ENCODE measurements at places on chromosomes 3 and 15.
A peak's percentile ranks its signal among the peaks of the same experiment; 100 is the strongest.

GRCh38 chr3:68060191-68060590, 405.8 kb upstream of the SUCLG2 start:
- no peak for DNase-seq

DNA sequence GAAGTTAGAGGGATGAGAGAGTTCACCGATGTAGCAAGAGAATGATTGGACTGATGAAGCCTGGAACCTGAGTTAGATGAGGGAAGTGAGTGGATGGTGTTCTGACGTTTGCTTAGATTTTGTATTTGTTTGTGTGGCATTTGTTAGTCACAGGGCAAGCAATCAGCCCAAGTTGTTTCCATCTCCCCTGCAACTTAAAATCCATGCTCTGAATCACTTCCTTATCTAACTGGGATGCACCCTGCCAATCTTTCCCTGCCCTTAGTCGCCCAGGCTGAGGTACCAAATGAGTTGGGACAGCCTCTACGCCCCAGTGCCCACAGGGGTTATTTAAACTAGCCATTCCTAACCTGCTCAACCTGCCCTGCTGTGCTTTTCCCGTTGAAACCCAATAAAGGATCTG, 12.6 kb downstream of the PAQR5 start:
- DNase-seq, result no peak

GRCh38 chr3:25592510-25592968, 72.2 kb downstream of the TOP2B start:
- no peak for DNase-seq

GRCh38 chr15:70426096-70426821, 328.5 kb upstream of the TLE3 start:
- peak; percentile 25 for DNase-seq

GRCh38 chr3:181839039-181839915, 127.6 kb downstream of the SOX2 start:
- no peak for DNase-seq

- no peak for DNase-seq
These were observed 1.6 kb upstream of the CLDN11 start for GRCh38 chr3:170417090-170417489.

DNA sequence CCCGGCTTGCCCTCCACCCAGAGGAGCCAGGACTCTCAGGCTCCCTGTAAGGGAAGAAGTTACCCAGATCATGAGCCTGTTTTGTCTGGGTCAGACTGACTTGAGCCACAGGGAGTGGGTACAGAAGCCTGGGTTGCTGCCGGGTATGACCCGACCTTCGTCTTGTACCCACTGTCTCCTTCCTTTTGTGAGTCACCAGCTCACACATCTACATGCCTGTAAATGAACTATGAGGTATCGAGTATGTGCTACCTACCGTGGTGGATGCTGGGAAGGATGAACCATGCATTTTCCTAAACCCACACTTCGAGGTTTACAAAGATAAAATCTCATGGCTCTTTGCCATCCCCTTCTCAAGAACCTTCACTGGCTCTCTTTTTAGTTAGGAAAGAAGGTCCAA, 56.9 kb downstream of the CACNA1D start:
- no peak for DNase-seq

DNA sequence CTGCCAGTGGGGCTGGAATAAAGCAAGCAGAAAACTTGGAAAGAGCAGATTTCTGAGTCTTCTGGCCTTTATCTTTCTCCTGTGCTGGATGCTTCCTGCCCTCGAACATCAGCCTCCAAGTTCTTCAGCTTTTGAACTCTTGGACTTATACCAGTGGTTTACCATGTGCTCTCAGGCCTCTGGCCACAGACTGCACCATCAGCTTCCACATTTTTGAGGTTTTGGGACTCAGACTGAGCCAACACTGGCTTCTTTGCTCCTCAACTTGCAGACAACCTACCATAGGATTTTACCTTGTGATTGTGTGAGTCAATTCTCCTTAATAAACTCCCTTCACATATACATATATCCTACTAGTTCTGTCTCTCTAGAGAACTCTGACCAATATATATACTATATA, 706.6 kb downstream of the NR2F2 start:
- DNase-seq, result no peak

- no peak for DNase-seq
These were observed 113.8 kb downstream of the ANP32A start for GRCh38 chr15:68706931-68707330.

DNA sequence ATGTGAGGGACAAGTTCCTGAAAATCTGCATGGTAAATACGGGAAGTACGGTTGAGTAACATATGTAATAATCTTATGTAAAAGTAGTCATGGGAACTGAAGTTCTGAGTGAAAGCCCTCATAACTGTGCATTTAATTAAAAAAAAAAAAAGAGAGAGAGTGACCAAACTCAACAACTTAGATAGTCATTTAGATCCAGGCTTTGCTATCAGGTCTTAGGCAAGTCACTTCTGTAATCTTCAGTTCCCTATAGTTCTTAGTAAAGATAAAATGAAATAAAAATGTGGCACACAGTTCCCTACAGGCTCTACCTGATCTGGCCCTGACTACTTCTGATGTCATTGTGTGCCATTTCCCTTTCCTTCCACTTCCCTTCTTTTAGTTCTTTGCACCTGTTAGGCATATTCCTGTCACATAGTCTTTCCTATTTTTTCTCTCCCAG, 15.0 kb downstream of the RNF111 start:
- DNase-seq, result no peak

DNA sequence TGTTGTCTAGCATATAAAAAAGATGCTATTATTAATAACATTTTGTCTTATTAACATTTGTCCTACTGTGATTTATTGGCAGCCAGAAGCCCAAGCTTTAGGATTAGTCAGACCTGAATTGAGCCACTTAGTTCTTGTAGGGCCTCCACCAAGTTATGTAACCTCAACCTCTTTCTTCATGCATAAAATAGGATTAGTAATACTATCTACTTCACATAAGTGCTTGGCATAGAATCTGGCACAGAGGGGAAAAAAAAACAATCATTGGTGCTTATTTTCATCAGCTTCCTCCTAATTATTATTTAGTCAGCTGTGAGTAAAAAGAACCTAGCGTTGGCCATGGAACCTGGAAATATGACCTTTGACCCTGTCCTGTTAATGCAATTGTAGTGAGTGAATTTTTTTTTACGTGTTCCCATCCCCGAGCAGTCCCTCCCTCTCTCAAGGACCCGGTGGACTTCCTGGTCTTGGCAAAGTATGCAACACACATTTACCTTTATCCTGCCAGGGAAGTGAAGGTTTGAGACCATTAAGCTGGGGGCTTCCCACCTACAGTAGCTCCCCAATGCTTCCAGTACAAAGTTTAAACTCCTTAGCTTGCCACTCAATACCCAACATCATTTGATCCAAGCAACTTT, 136.8 kb downstream of the FHIT start:
- no peak for DNase-seq

- no peak for DNase-seq
These were observed 11.4 kb downstream of the C15orf40 start for GRCh38 chr15:82999905-83000671.

- DNase-seq, result no peak
These were observed 22.0 kb downstream of the CXCR6 start for GRCh38 chr3:45965253-45965652.

DNA sequence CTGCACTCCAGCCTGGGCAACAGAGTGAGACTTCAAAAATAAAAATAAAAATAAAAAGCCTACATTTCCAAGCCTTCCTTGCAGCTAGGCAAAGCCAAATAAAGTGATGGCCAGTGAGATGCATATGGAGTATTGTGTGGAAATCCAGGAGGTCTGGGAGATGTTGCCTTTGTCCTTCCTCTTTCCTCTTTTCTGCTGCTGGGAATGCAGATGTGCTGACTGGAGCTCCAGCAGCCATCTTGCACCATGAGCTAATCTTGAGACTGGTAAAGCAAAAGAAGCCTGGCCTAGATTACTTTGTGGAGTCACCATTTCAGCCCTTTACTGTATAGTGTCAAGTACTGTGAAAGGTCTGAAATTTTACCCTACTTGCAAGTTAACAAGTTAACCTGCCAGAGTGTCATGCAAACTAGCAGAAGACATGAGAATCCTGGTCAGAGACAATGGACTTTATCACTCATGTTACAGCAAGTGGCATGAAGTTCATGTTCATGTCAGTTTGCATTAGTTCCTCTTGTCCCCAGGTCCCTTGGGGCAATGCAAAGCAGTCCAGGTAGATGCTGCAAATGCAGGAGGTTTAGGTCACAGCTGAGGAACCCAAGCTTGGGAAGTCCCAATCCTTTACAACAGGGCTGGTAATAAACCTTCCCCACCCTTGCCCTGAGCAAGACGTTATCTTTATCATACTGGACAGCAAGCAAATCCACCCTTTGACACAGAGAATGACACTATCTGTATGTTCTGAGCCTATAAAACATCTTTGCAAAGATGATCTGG, 103.1 kb downstream of the TLE3 start:
- no peak for DNase-seq

DNA sequence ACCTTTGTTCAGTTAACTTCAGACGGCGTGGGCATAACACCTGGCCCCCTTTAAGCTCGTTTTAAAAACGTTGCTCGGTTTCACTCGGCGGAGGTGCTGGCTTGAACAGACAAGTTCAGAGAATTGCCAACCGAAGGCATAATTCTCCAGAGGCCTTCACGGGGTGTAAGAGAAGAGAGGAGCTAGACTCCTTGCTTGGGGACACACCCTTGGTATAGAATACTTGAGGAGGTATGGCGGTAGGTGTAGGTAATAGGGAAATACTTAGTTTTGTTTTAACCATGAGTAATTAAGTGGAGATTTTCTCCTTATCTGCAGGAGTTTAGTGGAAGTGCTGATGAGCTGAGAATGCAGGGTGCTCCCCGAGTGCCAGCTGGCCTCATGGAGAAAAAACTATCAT, 921 bp downstream of the FBXL2 start:
- no peak for DNase-seq

- DNase-seq, result no peak
These were observed 66.8 kb downstream of the GBE1 start for GRCh38 chr3:81694662-81695061.

DNA sequence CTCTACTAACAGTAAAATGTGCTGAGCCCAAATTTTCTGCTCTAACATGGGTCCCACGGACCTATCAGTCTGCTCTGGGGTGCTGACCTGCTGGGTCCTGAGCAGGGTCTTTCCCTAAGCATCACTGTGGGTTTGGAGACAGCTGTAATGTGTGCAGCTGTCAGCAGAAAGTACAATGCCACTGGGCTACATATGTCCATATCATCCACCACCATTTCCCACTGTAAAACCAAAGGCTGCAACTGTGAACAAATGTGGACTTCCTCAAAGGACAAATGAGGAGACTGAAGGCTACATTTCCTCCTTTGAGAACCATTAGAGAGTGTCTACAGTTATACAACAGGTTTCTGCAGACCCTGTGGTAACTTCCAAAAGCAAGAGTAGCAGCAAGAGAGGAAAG, 33.8 kb upstream of the IP6K2 start:
- DNase-seq, result no peak

- DNase-seq, result no peak
These were observed 40.3 kb downstream of the EIF4E3 start for GRCh38 chr3:71684757-71685386.

DNA sequence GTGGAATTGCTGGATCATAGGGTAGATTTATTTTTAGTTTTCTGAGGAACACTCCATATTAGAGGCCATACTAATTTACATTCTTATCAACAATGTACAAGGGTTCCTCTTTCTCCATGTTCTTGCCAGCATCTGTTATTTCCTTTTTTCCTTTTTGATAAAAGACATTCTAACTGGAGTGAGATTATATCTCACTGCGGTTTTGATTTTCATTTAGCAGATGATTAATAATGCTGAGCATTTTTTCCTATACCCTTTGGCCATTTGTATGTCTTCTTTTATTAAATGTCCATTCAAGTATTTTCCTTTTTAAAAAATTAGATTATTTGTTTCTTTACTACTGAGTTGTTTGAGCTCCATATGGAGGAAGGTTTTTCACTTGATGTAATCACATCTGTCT, 1189.5 kb downstream of the ZPLD1 start:
- no peak for DNase-seq

DNA sequence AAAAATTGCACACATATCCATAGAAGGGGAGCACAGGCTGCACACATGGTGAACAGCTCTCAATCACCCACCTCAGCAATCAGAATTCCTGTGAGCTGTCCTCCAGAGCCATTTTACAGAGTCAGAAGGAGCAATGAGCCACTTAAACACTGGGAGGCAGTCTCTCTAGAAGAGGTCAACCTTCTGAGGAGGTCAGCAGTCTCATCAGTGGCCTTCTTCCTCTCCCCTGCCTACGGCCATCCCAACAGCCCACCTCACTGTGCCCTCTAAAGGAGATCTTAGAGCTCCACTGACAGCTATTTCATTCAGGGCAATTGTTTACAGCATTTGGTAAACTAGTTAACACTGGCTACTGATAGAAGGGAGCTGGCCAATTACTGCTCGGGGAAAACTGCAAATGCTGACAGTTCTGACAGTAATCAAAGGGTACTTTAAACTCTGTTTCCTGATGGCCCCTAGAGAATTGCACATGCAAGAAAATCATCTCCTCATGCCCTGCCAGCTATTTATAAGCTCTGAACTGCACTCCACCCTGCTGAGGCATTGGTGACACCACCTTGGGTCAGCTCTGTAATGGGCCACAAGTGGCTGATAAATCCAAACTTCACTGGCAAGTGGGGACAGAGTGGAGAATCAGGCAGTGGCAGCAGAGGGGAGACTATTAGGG, 42.1 kb upstream of the TSPAN3 start:
- DNase-seq, result no peak

DNA sequence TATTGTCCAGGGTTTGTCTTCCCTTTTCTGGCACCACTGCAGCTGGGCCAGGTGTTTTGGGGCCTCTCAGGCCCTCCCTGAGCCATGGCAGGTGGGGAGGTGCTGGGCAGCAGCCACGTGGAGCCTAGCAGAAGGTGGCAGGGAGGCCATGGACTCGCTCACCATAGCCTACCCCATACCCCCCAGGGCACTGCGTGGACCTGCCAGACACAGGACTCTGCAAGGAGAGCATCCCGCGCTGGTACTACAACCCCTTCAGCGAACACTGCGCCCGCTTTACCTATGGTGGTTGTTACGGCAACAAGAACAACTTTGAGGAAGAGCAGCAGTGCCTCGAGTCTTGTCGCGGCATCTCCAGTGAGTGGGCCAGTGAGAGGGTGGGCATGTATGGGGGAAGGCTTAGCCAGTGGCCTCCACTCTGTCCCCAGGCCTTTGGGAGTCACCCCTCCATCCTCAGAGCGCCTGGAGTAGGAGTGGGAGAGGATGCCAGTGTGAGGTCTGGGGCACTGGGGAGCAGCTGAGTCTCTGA, 11.9 kb downstream of the SPINT1 start:
- DNase-seq, result no peak

DNA sequence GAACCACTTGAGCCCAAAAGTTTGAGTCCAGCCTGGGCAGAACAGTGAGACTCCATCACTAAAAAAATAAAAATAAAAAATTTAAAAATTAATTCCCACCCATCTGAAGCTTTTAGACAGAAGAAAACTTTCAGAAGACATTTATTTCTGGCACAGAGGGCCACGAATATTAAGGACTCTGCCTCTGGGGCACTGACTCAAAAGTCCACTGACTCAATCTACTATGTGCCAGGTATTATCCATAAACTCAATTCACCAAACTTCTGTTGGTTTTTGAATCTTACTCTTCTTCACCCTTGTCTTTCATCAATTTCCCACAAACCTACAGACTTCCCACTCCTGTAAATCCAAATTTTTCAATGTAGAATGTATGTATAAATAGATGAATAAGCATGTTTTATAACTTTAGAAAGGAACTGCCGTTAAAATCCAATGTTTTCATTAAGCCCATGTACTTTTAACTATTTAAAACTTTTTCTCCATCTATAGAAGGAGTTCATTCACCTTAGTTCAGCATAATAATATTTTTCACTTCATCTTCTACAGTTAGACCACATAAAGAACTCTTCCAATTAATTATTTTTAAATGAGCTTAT, 19.9 kb downstream of the ATP13A3 start:
- DNase-seq, result no peak

- DNase-seq, result peak; percentile 71
These were observed 227.3 kb downstream of the ITPR1 start for GRCh38 chr3:4720316-4721075.

Data from breast epithelium (tissue), 4 donors.